NCI-H774 (cell line): ENCODE measurements at places on chromosomes 1 and 21.

- no peak for DNase-seq
These were observed 73.7 kb downstream of the ATP1B1 start for GRCh38 chr1:169180174-169180573.

GRCh38 chr1:233025567-233025966, 75.2 kb downstream of the NTPCR start:
- no peak for DNase-seq

- no peak for DNase-seq
These were observed 48.7 kb downstream of the TNN start for GRCh38 chr1:175116210-175116798.

- no peak for DNase-seq
These were observed 68.1 kb downstream of the MRPL37 start for GRCh38 chr1:54267815-54268761.

DNA sequence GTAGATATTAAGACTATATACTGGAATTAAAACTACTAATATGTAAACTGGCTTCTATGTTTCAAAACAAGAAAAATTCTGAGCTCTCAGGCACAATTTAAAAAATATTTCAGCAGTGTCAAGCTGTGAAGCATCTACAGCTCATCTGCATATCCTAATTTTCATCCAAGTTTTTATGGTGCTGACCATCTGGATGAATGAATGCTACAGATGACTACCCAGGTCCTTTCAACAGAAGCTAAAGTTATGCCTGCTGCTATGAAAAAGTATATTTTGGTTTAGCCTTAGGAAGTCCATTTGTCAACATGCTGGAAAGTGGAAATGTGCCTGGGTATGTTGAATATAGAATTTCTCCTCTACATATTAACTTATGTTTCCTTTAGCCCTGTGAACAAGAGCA, 206.9 kb downstream of the NEGR1 start:
- DNase-seq = no peak

DNA sequence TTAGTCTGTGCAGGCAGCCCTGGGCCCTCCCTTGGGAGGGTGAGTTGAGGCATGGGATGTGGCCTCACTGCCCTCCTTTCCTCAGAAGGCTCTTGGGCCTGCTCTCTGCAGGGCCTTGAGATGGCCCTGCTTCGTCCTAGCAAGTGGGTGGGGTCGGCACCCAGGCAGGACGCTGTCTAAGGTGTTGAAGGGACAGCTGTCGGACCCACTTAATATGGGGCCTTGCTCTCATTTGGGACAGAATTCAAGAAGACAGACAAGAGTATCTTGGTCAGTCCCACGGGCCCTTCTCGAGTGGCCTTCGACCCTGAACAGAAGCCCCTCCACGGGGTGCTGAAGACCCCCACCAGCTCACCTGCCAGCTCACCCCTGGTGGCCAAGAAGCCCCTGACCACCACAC, 26.0 kb upstream of the PDXK start:
- no peak for DNase-seq

GRCh38 chr21:15192243-15192642, 127.4 kb upstream of the NRIP1 start:
- DNase-seq = no peak
